Urinary bladder (tissue), 4 donors: ENCODE measurements at places on chromosomes 7 and 10.
A peak's percentile ranks its signal among the peaks of the same experiment; 100 is the strongest.

DNA sequence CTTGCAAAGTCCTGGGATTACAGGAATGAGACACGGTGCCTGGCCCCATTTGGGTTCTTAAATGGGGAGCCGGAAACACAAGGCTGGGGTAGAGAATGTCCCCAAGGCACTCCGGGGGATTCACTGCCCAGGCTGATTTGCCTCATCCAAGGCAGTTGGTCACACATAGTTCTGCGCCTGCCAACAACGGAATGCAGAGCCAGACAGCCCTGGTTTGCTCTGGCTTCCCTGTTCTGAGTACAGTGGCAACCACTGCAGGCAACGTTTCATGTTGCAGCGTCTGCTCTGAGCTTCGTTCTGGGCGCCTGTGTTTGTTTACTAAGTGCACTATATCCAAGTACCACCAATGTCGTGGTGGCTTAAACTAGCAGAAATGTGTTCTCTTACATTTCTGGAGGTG is 61.7 kb upstream of the C1QL3 start:
- DNase-seq = no peak

DNA sequence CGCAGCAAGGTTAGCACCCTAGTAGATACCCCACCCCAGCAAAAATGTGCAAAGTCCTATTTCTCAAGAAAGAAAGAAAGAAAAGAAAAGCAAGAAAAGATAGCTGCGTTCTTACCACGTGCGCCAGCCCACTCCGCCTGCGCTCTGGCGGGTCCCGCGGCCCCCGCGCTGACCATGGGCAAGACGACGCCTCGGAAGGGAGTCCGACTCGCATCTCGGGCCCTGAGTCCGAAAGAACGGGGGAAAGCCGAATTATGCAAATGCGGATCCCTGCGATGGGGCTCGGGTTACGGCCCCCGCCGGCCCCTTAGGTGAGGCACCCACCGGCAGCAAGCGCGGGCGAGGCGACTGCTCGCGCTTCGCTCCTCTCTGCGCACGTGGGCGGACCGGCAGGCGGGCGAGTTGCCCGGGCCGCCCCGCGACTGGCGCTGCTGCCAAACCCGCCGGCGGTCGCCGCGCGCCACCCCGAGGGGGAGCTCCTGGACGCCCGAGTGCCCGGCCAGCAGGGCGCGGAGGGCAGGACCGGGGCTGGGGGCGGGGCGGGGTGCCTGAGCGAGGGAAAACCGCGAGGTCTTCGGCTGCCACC is 2.4 kb upstream of the EGR2 start:
- DNase-seq = no peak

DNA sequence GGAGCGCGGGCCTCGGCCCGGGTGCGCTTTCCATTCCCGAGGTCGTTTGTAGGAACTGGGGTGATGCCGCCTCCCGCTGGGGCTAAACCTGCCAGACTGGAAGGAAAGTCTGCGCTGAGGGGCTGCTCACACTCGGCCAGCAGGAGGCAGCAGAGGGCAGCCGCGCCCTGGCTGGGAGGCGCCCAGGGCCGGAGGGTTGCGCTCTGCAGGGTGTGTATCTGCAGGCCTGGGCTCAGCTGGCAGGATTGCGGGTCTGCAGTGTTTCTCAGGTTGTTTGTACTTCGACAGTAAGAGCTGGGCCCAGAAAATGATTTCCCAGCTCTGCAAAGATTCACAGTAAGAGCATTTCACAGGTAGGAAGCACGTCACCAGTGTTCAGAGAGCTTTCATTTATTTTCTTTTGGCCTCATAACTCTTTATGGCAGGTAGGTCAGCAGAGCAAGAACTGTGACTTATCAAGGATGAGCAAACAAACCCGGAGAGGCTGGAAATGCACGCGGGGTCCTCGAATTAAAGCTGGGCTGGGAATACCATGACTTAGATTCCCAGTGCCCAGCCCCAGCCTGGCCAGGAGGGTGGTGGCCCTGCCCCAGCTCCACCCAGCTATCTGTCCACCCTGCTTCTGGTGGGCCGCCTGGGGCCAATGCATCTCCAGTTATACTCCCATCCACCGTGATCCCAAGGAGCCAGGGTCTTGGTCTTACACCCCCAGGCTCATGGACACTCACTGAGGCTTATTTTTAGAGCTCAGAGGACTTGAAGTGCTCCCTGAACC is 15.2 kb upstream of the PPP2R2D start:
- DNase-seq = no peak

DNA sequence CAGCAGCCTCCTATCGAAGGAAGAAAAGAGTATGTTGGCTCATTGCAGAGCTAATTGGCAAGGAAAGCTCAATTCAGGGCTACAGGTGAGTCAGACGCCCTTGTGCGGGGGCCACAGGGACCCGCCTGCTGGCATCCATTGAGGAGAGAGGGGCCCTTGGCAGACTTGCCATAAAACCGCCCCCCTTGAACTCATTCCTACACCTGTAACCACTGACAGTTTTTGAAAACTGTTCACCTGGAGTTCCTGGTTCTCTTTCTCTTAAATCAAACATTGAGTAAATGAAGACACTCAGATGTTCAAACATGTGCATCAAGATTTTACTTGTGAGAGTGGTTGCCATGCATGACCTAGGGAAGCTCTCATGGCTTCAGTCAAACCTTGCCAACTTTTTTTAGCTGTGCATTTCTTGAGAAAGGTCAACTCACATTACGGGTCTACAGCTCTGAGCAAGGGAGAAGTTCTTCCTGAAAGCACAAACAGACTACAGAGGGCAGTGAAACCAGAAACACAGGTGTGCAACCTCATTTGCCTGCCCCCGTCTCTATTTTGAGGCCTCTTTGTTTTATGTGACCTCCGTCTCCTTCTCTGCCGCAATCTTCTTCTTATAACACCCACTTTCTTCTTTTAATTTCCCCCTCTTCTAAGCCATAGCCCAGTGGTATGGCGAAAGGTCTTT is 87.8 kb downstream of the TBXAS1 start:
- no peak for DNase-seq

GRCh38 chr7:66627151-66627681 is 1.5 kb upstream of the KCTD7 start:
- DNase-seq = peak; percentile 39

GRCh38 chr10:113473851-113474250 is 79.0 kb upstream of the HABP2 start:
- no peak for DNase-seq

DNA sequence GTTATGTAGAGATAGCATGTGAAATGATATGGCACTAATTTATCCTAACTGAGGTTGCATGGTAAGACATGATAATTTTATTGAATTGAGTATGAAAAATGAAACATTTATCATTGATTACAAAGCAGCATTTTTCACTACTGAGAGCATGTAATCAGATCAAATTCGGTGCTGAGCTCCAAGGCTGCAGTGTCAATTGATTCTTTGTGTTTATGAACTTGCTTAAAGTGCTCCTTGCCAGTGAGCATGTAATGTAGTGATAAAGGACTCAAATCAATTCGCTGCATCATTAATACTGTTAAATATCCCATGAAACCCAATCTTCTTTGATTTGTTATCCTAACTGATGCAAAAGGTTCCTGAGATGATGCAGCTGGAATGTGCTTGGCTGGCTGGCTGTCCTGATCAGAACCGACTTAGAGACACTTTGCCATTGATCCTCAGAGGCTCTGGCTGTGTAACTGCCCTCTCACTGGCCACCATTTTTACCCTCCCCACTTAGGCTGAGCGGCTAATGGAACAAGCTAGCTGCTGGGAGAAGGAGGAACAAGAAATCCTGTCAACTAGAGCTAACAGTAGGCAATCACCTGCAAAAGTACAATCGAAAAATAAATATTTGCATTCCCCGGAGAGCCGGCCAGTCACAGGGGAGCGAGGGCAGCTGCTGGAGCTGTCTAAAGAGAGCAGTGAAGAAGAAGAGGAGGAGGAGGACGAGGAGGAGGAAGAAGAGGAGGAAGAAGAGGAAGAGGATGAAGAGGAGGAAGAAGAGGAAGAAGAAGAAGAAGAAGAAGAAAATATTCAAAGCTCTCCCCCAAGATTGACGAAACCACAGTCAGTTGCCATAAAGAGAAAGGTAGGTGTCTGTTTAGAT is 89.8 kb upstream of the SAMD8 start:
- DNase-seq = no peak

DNA sequence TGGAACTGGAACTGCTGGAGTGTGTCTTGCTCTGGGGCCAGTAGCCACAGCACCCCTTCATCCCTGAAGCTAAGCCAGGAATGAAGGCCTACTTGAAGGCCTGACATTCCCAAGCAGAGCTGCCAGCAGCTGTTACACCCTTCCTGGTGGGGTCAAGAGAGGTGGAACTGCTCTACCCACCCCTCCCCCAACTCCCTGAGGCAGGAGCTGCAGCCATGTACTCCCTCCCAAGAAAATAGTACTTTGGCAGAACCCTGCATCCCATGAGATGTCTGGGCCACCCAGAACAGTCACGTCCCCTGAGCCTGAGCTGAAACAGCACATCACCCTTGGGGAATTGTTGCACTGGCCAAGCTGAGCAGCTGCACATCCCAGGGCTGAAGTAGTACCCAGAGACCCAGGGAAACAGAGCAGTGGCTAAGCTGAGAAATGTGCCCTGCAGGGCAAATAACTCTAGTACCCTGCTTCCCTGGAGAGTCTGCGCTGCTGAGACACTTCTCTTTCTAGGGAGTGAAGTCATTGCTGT is 63.4 kb upstream of the PLA2G12B start:
- DNase-seq = no peak

DNA sequence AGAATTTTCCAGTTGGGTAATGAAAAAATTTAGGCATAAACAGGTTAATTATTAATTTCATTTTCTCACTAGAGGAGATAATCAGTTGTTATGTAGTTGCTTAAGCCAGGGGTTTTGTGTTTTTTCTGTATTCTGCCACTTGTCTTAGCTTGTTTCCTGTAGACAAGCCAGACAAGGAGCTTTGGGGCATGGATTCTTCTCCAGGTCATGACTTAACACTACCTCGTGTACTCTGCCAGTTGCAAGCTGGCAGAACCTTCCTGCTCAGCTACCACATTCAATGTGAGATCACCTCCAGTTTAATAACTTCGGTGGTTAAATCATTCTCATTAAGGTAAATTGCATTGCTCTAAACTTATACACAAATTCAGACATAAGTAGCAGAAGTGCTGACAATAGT is 1.8 kb downstream of the CCM2 start:
- no peak for DNase-seq

GRCh38 chr10:108097258-108097657 is 932.8 kb upstream of the SORCS1 start:
- no peak for DNase-seq

GRCh38 chr7:117008886-117009531 is 55.7 kb downstream of the ST7 start:
- DNase-seq = no peak

- DNase-seq = no peak
These were observed 701.4 kb downstream of the PHTF2 start for GRCh38 chr7:78499971-78500370.

- no peak for DNase-seq
These were observed 3.1 kb downstream of the GDF10 start for GRCh38 chr10:47303105-47303504.

DNA sequence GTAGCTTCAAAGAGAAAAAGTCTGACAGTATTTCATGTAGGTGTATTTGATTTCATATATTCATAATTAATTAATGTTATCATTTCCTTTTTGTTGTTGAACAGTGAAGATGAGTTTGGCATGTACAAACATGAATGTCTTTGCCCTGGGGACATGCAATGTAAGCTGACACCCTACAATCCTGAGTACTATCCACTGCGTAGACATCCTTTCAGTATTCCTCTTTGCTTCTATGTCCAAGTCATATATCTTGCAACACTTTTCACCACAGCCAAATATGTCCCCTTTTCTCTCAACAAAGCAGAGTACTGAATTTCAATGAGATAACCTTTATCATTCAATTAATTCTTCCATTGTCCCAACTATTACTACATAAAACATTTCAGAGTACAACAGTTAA is 93.6 kb downstream of the GPR37 start:
- DNase-seq = no peak

GRCh38 chr7:121714559-121715303 is 158.2 kb upstream of the PTPRZ1 start:
- DNase-seq = no peak

GRCh38 chr7:130154501-130155317 is 50.5 kb downstream of the TMEM209 start:
- DNase-seq = no peak

DNA sequence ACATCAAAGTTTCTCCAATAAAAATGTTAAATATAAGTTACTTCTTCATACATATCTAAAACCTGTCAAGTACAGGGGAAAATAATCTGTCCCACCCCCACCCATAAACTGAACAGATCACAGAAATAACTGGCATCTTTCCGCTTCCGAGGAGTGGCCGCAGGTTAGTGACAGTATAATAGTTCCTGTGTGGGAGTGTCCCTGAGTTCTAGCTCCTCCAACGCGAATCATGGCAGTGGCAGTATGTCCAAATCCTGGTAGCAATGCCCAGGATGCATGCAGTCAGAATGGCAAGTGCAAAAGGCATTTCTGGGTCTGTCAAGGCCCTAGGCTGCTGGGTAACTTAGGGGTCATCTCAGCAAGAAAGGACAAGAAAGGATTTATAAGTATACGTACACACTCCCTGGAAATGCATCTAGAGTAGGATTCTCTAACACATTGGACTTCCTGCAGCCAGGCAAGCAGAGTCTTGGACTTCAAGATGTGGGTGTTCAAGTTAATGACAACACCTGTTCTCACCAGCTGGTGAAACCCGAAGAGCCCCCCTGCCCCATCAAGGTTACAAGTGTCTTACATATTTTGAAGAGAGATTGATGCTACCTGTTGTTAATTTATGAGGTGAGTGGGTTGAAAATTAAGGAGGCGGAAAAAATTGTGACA is 94.4 kb upstream of the COL1A2 start:
- no peak for DNase-seq

- no peak for DNase-seq
These were observed 5.1 kb upstream of the PLPP4 start for GRCh38 chr10:120451968-120452367.

DNA sequence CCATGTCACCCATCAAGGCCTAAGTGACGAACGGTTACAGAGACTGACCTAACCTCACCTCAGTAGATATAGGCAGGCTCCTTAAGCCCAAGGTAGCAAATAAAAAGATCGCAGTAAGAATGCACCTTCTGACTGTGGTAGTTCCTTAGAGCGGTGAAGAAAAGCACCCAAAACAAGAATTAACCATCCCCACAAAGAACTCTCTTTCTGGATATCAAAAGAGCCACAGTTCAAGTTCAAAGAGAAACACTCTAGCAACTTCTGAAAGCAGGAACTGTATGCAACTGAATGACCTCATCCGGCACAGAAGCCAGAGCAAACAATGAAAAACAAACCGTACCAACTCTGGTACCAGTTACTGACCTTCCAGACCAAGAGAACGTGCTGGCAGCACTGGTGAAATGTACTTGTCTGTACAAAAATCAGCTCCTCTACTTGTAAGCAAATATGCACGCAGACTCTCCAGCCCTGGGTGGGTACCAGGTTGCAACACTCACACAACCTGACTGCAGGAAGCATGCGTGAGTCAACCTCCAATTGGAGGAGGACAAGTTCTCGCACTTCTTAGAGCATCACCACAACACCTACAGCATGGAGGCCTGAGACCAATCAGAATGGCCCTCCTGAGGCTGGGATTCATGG is 202.7 kb downstream of the FAM107B start:
- DNase-seq = no peak
